ENCODE measurements at places on chromosomes 1 and 21.
A peak's percentile ranks its signal among the peaks of the same experiment; 100 is the strongest.

DNA sequence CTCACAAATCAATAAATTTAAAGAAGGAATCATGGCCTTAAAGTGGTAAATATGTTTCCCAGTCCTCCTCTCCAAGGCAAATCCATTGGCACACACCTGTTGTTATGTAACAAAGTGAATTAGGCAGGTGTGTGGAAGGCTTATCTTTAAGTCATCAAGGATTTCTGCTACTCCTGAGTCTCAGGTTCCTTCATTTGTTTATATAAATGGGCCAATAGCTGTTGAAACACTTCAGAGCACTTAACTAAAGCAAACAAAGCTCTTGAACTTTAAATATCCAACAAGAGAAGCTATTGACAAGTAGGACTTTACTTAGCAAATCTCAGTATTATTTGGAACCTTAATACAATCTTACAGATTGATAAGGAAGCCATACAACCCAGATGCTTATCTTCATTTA lies 99.3 kb upstream of the ESRRG start:
- DNase-seq, result no peak

- DNase-seq, result no peak
These were observed 1.6 kb downstream of the CA14 start for GRCh38 chr1:150259217-150259616.

DNA sequence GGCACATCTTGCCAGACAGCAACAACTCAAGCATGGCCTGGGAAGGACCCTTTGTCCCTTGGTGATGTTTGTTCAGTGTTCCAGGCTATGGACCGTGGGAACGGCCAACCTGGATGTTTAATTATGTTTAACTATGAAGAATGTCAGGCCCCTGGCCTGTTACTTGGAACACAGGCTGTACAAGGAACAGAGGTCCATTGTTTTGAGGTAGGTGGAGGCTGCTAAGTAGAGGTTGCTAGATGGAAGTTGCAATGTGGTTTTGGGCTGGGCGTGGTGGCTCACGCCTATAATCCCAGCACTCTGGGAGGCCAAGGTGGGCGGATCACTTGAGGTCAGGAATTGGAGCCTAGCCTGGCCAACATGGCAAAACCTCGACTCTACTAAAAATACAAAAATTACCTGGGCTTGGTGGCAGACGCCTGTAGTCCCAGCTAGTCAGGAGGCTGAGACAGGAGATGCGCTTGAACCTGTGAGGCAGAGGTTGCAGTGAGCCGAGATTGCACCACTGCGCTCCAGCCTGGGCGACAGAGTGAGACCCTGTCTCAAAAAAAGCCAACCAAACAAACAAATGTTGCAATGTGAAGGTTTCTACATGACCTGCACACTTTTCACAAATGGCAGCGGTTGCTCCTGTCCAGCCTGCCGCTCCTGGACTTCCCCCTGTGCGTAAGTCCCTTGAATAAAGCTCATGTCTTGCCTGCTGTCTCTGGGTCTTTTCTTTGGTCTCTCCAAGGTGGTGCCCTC lies 2.5 kb upstream of the LEFTY1 start:
- DNase-seq, result no peak

DNA sequence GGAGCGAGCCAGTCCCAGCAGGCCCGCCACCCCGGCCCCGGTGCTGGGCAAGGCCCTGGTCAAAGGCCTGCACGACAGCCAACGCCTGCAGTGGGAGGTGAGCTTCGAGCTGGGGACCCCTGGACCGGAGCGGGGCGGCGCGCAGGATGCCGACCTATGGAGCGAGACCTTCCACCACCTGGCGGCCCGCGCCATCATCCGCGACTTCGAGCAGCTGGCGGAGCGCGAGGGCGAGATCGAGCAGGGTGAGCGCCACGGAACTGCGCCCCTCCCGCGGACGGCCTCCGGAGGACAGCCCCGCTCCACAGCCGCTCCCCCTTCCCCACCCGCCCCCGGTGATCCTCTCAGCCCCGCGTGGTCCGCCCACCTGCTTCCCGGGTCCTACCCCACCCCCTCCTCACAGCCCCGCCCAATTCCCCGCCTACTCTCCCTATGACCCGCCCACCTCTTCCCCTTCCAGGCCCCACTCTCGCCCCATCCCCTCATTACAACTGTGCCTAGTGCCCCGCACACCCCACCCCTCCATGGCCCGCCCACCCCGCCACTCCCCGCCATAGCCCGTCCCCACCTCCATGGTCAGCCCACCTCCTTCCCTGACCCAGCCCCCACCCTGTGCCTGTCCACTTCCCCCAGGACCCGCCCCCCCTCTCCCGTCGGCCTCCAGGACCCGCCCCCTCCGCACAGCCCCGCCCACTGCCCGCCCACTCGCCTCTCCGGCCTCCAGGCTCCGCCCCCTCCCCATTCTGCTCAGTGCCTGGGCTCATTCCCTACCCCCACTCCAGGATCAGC lies 52.7 kb downstream of the VWA5B1 start:
- peak; percentile 31 for DNase-seq

- DNase-seq, result no peak
These were observed 39.8 kb upstream of the PRRX1 start for GRCh38 chr1:170624146-170624545.

DNA sequence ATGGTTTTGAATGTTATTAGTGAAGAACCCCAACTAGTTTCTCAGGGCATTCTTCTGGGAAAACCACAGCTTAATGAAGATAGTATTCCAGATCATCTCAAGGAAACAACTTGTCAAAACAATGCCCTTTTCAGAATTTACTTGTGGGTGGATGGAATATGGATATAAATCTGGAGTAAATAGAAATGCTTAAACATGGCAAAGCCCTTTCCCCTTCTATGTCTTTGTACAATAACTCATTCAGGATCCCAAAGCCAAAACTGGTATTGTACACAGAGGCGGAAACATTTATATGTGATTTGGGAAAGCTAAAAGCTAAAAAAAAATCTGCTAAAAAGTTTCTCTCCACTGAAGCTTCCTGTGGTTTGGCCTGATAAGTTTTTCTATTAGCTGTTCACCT lies 55.5 kb upstream of the RGS5 start:
- DNase-seq, result no peak

- no peak for DNase-seq
These were observed 40.0 kb upstream of the RGS7 start for GRCh38 chr1:241396747-241397681.

GRCh38 chr1:207946756-207947155 lies 35.8 kb upstream of the CD34 start:
- DNase-seq, result no peak

GRCh38 chr21:31253684-31254083 lies 90.4 kb downstream of the TIAM1 start:
- no peak for DNase-seq

DNA sequence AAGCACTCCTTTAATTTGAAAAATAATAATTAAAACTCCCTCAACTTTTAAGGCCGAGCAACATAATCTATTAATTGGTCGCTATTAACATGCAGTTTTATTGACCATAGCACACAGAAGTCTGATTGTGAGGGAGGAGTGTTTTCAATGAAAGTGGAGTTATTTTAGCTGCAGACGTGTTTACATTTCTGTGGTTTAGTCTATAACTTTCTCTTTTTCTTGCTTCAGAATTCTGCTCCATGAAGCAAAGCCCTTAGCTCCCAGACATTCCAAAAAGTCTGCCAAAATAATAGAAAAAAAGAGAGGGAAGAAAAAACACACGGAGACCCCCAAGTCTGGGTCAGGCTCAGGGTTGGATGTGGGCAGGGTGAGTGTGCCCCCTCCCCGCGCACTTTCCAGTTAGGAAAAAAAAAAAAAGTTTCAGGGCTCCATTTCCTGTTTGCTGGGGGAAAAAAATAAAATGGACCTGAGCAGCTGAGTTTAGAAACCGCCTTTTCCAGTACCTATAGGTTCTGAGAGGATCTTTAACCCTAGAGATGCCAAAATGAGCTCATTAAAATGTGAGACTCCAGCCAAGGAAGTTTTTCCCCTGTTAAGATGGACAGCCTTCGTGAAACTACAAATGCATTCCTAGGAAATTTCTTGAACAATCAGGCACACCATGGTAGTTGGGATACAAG lies 143.7 kb upstream of the ETS2 start:
- DNase-seq, result no peak

DNA sequence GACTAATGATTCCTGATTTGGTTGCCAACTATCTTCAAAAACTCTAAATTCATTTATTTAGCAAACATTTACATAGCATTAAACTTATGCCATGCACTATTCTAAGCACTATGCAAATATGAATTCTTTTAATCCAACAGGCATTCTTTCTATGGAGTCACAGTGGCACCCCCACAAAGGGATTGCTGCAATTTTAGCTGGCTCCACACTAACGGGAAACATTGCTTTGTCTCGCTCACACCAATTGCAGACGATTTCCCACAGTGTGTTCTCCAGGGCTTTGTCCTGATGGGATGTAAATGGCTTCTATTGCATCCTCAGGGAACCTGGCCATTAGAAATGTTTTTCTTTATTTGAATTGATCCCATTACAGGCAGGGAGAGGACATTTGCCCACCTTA lies 259.1 kb downstream of the BARHL2 start:
- DNase-seq, result no peak

DNA sequence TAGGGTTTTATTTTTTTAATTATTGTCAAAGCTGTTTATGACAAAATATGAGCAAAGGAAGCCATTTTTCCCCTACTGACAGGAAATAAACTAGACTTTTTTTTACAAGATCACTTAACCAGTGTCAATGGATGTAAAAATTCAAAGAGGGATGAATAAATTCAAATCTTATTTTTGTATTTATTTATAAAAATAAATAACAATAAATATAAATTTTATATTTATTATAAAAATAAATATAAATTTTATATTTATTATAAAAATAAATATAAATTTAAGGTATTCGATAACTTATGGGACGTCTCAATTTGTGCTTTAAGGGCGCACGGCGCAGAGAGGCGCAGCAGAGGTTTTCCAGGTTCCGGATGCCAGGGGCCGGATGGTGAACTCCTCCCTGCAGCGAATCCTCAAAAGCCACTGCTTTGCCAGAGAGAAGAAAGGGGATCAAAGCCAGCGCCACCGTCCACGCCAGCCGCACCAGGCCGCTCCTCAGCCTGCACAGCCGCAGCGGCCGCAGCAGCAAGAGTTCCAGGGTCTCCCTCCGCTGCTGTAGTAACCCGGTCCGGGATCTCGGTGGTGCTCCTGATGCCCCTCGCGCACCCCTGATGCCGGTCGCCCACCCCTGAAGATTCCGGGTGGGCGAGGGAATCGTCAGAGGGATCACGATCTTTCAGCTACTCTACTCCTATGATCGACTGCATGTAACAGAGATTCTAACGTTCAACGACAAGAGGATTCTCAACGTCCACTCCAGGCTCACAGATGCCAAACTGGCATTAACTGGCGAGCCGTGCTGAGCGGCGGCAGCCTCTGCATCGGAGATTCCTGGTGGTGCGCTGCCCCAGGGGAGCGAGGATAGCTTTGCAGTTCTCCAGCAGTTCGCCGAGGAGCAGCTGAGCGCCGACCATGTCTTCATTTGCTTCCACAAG lies 28.5 kb upstream of the RLF start:
- DNase-seq, result no peak

DNA sequence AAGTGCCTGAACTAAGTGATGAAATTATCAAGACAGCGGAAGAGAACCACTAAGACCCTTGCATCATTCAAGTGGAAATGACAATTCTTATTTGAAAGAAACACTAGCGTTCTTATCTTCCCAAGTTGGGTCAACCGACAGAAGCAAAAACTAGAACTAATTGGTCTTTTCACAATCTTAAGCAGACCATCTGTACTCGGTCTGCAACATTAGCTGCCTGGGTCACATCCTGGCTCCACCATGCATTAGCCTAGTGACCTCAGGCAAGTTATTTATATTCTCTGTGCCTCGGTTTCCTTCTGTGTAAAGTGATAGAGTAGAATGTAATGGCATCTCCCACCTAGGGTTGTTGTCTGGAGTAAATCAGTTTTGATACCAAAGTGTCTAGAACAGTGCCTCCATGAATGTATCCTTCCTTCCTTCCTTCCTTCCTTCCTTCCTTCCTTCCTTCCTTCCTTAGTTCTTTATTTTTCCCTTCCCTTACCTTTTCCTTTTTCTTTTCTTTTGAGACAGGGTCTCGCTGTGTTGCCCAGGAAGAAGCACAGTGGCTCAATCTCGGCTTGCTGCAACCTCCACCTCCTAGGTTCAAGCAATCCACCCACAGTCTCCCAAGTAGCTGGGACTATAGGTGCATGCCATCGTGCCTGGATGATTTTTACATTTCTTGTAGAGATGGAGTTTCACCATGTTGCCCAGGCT lies 6.0 kb downstream of the COLGALT2 start:
- no peak for DNase-seq

DNA sequence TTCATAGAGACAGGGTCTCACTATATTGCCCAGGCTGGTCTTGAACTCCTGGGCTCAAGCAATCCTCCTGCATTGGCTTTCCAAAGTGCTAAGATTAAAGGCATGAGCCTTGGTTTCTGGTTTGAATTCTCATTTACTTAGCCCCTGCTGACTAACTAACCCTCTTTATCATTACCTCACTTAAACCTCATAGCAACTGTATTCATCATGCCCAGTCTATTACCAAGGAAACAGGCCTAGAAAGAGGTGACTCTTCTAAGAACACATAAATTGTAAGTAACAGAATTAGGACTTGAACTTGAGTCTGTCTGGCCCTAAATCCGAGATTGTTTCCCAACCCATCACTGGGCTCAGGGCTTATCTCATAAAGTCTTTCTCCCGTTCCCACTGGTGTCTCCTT lies 44.2 kb downstream of the TMEM53 start:
- no peak for DNase-seq

DNA sequence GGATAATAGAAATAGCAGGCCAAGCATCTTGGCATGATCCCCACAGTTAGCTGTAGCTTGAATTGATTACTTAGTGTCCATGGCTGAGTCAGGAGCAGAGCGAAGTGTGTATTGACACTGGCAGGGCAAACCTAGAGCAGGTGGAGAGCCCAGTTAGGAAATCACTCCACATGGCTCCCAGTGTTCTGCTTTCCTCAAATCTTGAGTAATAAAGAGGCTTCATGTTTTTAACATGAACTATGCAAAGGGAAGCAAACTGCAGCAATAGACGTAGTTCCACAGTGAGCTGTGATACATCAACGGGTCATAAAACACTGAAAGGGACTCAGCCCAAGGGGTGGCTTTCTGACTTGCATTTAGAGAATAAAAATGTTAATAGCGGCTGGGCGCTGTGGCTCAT lies 28.9 kb downstream of the RHEX start:
- DNase-seq, result no peak

- DNase-seq, result no peak
These were observed 156.0 kb downstream of the TGFB2 start for GRCh38 chr1:218501161-218501560.

GRCh38 chr1:40477678-40478053 lies 576 bp downstream of the ZFP69 start:
- DNase-seq, result peak; percentile 10

DNA sequence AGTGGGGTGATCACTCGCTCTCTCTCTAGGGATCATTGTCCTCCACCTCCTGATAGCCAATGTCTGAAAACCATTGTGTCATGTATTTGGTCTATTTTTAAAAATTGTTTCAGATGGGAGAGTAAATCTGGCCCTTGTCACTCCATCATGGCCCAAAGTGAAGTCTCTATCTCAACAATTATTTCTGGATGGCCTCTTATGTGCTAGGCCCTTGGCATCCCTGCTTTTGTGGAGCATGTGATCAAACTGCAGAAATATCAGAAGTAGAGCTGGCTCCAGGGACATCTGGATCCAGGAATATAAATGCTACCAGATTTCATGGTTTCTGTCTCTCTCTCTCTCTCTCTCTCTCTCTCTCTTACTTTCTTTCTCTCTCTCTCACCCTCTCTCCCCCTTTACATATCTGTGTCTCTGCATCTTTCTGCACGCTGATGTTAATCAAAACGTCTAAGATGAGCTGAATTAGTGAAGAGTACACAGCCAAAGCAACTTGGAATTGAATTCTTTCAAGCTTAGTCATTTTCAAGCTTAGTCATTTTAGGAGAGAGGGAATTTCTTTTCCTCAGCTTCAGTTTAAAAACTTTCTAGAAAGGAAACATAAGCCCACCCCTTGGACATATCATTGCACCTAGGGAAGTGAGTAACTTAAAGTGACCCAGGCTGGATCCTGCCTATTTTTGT lies 47.4 kb upstream of the DOCK7 start:
- DNase-seq, result no peak
